Gastroesophageal sphincter (tissue), 4 donors: ENCODE measurements at places on chromosomes 11 and 22.
A peak's percentile ranks its signal among the peaks of the same experiment; 100 is the strongest.

DNA sequence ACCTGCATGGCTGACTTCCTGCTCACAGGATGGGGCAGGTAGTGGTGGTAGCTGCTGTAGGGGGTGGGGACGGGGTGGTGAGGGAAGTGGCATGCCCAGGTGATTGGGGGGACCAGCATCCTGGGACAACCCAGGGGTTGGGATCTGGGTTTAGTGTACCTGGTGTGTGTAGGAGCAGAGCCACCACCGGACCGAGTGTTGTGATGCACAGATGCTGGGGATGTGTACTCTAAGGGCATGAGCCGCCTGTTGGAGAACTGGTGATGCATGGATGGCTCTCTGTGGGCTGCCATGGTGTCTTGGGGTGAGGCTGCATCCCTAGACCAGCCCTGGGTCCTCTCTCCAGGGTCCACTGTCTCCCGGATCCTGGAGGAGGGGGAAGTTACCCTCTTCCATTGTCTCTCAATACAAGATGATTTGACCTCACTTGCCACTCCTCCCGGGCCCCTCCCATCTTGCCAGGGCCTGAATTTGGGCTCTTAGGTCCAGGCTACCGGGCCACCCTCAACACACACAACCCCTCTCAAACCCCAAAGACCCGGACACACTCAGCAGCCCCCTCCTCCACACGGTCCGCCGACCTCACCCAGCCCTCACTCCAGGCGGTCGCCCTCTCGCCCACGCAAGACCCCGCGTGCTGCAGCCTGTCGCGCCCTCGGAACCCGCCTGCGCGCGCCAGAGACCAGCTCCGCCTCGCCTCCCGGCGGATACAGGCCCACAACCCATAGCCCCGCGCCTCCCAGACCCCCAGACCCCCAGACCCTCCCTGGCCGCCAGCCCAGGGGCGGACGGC lies 619 bp downstream of the LRRC75B start:
- peak; percentile 10 for ATAC-seq

DNA sequence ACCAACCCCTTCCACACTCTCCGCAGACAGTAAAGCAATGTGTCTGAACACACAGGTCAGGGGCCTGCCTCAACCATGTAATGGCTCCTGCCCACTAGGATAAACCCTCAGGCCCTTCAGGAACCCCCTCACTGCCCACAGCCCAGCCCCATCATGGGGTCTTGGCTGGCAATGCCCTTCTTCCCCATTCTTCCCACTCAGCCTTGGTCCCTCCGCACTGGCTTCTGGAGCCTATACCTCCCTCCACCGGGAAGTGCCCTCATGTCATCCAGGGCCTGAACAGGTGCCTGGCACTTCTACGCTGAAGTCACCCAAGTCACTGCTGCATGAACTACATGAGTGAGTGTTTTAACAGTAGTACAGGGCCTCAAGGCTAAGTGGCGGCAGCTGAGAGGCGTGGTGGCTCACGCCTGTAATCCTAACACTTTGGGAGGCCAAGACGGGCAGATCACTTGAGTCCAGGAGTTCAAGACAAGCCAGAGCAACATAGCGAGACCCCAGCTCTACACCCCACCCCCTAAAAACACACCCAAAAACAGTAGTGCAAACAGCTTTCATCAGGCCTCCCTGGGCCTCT lies 74.8 kb upstream of the PITPNB start:
- no peak for ATAC-seq

GRCh38 chr11:78715639-78716311 lies 141.1 kb upstream of the NARS2 start:
- no peak for ATAC-seq

DNA sequence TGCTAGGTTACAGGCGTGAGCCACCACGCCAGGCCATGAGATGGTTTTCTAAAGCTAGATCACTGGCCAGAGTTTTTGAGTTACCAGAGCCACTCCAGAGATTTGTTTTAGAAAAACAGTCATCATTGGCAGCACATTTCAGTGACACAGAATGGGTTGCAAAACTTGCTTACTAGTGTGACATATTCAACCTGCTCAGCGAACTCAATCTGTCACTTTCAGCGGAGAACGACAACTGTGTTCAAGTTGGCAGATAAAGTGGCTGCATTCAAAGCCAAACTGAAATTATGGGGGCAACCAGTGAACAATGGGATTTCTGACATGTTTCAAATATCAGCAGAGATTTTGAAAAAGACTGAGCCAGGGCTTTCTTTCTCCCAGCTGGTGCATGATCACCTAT lies 456.3 kb upstream of the ISX start:
- ATAC-seq = no peak

- no peak for ATAC-seq
Measured at GRCh38 chr11:132859306-132859705, 673.0 kb downstream of the OPCML start.

DNA sequence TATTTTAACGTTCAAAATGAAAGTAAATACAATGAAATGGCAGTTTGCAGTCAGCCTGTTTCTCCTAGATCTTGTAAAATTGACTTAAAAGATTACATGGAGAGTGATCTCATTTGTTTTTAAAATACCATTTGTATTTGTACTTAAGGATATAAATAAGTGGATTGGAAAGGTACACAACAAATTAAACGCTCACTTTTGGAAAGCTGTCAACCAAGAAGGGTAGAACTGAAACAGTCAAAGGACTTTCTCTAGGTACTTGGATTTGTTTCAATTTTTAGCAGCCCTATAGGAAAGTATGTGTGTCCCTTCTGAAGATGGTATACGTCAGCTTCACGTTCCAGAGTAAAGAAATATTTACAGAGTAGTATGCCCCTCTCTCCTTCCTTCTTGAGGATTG lies 7.3 kb downstream of the TBRG1 start:
- no peak for ATAC-seq

DNA sequence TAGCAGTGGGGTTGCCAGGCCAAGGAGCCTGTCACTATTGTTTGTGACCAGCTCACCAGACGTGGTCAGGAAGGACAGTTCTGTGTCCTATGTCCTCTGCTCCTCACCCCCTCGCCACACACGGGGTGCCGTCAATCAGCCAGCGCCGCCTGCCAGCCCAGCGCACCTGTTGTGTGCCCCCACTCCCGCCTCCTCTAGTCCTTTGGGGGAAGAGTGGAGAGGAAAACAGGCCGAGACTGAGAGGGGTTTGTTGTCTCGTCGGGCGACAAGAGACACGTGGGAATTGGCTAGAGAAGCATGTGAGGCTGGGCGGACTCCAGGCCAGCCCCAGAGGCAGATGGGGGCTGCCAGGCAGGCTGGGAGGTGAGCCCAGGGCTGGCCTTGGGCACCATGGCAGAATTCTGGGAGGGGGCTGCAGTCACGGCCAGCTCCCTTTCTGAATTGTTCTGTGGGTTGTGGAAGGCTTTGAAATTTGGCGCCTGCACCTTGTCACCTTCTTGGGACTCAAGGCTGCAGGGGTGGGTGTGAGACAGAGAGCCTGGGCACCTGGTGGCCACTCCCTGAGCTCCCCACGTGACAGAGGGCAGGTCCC lies 3.1 kb upstream of the KCNQ1OT1 start:
- no peak for ATAC-seq
